ENCODE measurements at places on chromosomes 6 and 20. TPM values are rescaled to one million over a fixed set of nuclear protein-coding genes. Genes with fewer than 3 reads are reported as not detected.

- no peak for DNase-seq
Observed at GRCh38 chr20:62134735-62135231, 8.4 kb downstream of the PSMA7 start.

Gene SMIM13
- total RNA-seq, result 6.6 TPM

Gene NOL7
- 65.1 TPM for total RNA-seq

Gene L3MBTL3
- 13.0 TPM for total RNA-seq

Gene SMLR1
- 0.16 TPM for total RNA-seq
